Stimulated activated CD8-positive, alpha-beta memory T cell treated with anti-CD3 and anti-CD28 coated beads, Interleukin-12 subunit alpha, Interleukin-12 subunit beta, amount 100 ng/mL, for 4 hours (primary cell): ENCODE measurements at places on chromosomes 2 and 18.

GRCh38 chr2:190891372-190891771 lies 10.8 kb downstream of the GLS start:
- no peak for DNase-seq

- no peak for DNase-seq
Measured at GRCh38 chr2:136238286-136239078, 120.5 kb upstream of the CXCR4 start.

GRCh38 chr18:3060667-3061580 lies 48.0 kb upstream of the LPIN2 start:
- no peak for DNase-seq

GRCh38 chr2:28451793-28452533 lies 43.9 kb upstream of the PLB1 start:
- DNase-seq: no peak

GRCh38 chr18:24814521-24814920 lies 354.1 kb downstream of the HRH4 start:
- DNase-seq: no peak

DNA sequence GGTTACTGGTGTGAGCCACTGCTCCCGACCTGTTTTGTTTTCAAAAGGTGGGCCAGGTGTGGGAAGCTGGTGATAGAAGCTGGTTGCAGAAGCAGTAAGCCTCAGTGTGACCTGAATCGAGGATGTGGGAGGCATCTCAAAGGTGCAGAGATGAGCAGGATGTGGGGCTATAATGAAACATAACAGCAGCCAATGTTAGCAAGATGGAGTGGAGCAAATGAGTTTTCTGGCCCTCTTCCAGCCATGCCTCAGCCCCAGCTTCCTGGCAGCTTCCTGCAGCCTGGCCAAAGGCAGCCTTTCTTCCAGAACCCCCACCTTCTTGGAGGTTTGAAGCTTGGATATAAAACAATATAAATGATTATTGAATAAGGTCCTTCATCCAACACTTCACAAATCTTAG lies 184.8 kb downstream of the NCK2 start:
- DNase-seq: peak; percentile 6
